Liver (tissue), 10 donors: ENCODE measurements at places on chromosomes 13 and 19.

DNA sequence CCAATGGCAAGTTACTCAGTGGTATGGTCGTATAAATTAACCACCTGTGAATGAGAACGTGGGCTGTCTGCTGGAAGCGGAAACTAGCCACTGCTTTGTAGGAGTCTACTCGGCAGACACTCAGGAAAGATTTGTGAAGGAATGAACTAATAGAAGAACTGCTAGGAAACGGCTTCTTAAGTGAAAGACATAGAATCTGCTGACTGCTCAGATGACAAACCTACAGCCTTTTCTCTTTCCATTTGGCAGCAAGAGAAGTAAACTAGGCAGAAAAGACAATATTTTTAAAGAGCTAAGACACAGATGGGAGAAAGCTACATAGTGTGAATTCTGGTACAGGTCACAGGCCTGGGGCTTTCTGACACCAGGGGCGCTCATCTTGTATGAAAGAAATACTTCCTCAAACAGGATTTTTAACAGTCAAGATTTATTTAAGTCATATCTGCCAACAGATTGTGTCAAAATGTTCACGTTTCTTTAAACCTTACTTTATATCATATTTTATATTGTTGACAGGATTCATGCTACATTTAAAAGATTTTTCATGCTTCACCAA, 78.4 kb downstream of the MIPEP start:
- DNase-seq, result no peak
- no peaks in the 10 kb centered on the region for H3K36me3 ChIP-seq
- no peaks in the 10 kb centered on the region for H3K27me3 ChIP-seq
- H3K27ac ChIP-seq, result no peak overlapping the region
- H3K4me3 ChIP-seq, result no peak overlapping the region

GRCh38 chr19:4914736-4915501, 5.6 kb downstream of the UHRF1 start:
- no peak overlapping the region for H3K4me3 ChIP-seq
- H3K27ac ChIP-seq, result no peak overlapping the region
- H3K4me1 ChIP-seq, result peaks cover 20% of the 10 kb centered on the region
- no peaks in the 10 kb centered on the region for H3K36me3 ChIP-seq

GRCh38 chr13:28041031-28041461, 52.6 kb upstream of the URAD start:
- H3K4me1 ChIP-seq, result no peaks in the 10 kb centered on the region
- no peak overlapping the region for H3K4me3 ChIP-seq
- no peak overlapping the region for H3K27ac ChIP-seq

- DNase-seq, result no peak
- no peaks in the 10 kb centered on the region for H3K27me3 ChIP-seq
- H3K36me3 ChIP-seq, result no peaks in the 10 kb centered on the region
- no peaks in the 10 kb centered on the region for H3K4me1 ChIP-seq
- no peak overlapping the region for H3K27ac ChIP-seq
Observed at GRCh38 chr13:28429685-28430290, 65.1 kb downstream of the FLT1 start.

- H3K4me3 ChIP-seq, result no peak overlapping the region
- H3K4me1 ChIP-seq, result no peaks in the 10 kb centered on the region
- H3K27me3 ChIP-seq, result no peaks in the 10 kb centered on the region
- H3K36me3 ChIP-seq, result no peaks in the 10 kb centered on the region
Observed at GRCh38 chr13:48647625-48648024, 6.1 kb upstream of the CYSLTR2 start.

DNA sequence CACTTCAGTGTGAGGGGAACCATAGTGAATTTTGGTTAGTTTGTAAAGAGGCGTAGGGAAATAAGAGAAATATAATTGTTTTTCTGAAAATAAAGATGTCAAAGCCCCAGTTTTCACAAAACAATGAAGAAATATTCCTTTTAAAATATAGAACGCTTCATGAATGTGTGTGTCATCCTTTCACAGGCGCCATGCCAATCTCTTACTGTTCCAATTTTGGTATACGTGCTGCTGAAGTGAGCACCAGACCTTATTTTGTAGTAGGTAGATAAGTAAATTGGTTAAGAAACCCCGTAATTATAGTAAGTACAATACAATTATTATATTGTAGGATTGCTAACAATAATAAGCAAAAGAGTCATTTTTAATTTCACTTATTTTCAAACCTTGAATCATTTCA, 43.3 kb downstream of the NAA16 start:
- H3K4me1 ChIP-seq, result no peaks in the 10 kb centered on the region
- peaks cover 5% of the 10 kb centered on the region for H3K36me3 ChIP-seq
- H3K4me3 ChIP-seq, result no peak overlapping the region
- no peak for DNase-seq
- H3K27me3 ChIP-seq, result no peaks in the 10 kb centered on the region

DNA sequence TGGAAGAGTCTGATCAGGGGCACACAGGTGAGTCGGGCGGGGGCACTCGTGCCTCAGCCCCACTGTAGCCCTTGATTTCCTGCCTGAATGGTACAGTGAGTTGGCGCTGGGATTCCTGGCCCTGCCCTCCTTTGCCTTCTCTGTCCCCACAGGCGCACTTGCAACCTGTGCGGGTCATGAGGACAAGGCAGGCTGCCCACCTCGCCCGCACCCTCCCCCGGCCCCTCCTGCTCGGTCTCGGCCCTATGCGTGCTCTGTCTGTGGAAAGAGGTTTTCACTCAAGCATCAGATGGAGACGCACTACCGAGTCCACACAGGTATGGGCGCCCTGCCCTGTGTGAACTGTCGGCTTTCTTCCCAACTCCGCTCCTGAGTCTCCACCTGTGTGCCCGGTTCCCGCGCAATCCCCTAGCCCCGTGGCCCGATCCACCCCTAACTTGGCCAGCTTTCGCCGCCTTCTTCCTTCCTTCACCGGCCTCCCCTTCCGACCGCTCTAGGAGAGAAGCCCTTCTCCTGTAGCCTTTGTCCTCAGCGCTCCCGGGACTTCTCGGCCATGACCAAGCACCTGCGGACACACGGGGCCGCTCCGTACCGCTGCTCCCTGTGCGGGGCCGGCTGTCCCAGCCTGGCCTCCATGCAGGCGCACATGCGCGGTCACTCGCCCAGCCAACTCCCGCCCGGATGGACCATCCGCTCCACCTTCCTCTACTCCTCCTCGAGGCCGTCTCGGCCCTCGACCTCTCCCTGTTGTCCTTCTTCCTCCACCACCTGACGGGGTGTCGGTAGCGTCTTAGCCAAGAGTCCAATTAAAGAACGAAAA, 1.6 kb upstream of the KMT2B start:
- no peaks in the 10 kb centered on the region for H3K27me3 ChIP-seq
- peak overlapping the region; percentile 90 for H3K4me3 ChIP-seq
- peaks cover 5% of the 10 kb centered on the region for H3K36me3 ChIP-seq
